ENCODE measurements at places on chromosomes 4 and X.

- DNase-seq = no peak
Measured at GRCh38 chrX:105829011-105829410, 6.7 kb downstream of the NRK start.

DNA sequence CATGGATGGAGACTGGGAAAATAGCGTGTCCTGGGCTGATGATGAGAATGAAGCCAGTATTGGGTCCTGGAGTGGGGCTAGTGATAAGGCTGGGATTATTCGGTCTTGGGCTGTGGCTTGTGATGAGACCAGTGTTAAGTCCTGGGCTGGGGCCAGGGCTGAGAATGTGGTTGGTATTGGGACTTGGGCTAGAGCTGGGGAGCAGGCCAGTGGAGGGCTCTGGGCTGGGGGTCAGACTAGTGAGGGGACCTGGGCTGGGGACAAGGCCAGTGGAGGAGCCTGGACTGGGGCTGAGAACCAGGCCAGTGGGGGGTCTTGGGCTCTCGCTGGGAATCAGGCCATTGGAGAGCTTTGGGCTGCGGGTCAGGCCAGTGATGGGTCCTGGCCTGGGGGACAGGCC is 6.7 kb downstream of the ARMCX4 start:
- DNase-seq = no peak

DNA sequence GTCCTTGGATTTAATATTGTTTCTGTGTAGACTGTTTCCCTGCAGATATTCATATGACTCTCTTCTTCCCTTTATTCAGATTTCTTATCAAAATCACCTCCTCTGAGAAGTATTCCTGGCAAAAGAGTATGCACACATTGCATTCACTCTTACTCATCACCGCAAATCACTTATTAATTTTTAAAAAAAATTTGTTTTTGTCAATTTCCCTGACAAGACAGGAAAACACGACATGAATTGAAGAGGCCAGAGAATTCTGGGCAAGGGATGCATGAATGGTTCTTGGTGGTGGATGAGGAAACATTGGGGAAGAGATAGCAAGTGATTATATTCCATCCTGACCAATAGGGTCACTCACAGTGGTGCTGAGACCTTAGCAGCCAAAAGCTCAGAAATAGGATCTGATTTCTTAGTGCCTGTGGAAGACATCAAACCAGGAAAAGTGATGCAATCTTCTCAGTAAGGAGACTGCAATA is 522.5 kb upstream of the AGA start:
- no peak for DNase-seq

GRCh38 chrX:45322382-45322781 is 121.7 kb upstream of the DIPK2B start:
- DNase-seq = peak; percentile 83

- no peak for DNase-seq
Measured at GRCh38 chrX:1535241-1536041, 1.5 kb downstream of the P2RY8 start.

Data from astrocyte of the spinal cord (primary cell).